Dermis blood vessel endothelial cell (primary cell): ENCODE measurements at places on chromosomes 6 and 20. TPM values are rescaled to one million over a fixed set of nuclear protein-coding genes. Genes with fewer than 3 reads are reported as not detected.

DNA sequence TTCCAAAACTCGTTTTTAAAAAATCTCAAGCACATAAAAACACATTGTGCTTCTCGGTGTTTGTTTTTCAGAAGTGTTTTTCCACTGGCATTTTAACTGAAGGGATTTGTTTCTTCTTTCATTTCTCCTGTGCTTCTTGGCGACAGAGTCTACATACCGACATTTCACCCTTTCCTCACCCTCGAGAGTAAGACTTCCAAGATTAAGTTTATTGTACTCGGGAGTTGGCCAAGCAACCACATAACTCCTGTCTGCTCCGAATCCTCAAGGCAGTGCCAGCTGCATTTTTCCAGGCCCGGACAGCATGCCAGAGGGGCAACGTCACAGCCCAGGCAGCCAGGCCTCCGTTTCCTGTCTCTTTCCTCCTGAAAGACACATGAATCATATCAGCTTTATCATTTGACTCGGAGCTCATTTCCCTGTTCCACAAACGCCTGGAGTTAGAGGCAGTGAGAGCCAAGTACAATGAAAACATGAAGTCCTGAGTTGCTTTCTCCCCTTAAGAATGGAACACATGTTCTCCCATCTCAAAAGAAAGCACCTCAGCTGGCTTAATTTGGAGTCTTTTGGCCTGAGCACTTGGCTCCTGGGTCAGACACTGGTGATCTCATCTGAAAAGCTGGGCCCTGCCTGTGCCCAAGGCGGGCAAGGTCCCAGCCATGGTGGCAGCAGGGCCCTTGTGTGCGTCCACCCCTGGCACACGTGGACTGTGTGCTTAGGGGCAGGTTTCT, 23.2 kb upstream of the FAM50B start:
- DNase-seq = peak; percentile 99

DNA sequence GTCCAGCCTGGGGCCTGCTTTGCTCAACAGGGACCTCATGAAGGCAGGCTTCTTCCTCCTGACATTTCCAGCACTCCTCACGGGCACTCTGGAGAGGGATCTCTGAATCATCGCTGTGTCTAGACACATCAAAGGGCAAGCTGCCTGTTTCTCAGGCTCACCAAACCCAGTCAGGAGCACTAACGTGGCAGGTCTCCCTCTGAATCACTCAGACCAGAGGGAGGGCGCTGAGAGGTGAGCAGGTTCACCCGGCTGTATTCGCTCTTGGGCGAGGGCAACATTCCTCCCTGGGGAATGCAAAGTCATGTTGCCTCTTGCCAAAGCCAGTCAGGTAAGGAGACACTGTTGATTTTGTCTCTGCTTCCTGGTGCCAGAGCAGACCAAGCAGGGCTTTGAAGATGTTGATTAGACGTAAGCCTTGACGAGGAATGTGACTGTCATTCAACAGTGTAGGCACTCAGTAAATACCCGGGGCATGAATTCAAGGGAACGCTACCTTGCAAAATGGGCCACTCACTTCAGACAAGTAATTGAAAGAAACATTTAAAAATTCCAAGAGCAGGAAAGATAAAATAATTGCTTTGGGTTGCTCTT, 50.1 kb downstream of the CYP24A1 start:
- no peak for DNase-seq

DNA sequence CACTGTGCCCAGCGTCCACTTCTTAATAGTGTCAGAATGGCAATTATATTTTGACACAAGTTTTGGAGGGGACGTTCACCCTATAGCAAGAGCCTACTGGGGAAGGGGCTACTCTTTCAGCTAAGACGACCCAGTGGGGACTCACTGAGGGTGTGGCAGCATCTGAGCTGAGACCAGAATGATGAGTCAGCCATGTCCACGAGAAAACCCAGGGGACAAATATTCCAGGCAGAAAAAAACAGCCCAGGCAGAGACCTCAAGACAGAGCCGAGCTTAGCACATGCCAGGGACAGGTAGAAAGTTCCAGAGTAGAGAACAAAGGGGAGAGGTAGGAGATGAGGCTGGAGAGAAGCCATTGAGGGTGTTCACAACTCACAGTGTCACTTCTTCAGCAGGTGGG, 11.2 kb downstream of the CNBD2 start:
- no peak for DNase-seq

DNA sequence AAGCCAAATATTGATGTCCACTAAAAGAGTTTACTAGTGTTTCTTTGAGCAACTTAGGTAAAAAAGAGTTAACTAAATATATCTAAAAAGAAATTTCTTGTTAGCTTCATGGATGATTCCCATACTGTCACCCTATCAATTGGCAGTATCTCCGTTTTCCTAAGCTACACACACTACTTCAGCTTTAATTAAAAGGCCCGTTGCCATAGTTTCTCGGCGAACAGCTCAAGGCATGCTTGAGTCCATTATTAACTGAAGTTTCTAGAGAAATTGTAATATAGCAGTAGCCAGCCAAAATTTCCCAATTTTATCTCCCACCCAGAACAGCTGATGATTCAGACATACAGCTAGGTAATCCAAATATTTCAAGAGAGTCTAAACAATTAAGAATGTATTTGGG, 20.0 kb upstream of the BEND6 start:
- no peak for DNase-seq

DNA sequence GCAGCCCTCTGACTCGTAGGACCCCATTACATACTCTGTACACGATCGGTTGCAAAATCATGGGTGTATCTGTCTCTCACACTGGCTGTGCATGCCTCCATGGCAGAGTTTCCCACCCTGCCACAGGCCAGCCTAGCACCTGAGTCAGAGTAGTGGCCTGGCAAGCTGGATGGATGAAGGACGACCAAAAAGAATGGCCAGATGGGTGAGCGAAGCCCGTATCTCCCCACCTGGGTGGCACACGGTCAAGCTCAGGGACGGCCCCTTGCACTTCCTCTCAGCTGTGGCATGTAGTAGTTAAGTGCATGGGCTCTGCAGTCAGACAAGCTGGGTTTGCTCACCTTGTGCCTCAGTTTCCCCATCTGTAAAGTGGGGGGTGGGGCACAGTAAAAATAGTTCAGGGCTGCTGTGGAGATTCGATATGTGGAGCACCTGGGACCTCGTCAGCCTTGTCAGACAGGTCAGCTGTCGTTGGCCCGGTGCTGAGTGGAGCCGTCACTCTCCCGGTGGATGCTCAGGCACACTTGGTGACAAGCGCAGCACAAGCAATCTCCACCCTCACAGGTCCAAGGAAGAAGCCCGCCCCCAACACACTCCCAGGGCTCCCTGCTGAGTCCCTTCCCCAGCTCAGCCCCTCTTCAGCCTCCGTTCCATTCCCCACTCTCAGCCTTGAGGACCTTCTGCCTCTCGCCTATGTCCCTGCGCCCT, 12.6 kb downstream of the CPNE5 start:
- no peak for DNase-seq

- peak; percentile 5 for DNase-seq
Measured at GRCh38 chr6:149763866-149764265, 14.3 kb downstream of the PCMT1 start.

The RNF182 gene
- total RNA-seq = 0.84 and 0.85 TPM in 2 replicates

DNA sequence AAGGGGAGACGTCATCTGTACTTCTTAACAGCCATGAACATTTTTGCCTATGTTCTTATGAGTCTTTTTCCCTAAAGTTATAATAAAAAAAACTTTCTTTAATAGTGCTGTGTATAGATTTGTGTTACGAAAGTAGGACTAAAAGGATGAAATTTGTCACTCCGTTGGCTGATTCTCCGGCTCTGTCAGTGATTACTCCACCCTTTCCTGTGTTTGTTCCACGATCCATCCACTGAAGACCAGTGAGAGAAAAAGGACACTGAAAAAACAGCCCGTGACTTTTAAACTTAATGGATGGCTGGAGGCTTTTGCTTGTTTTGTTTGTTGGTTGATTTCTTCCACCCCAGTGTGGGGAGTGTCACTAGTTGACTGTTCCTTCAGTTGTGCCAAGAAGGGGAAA, 232.0 kb upstream of the NOX3 start:
- no peak for DNase-seq

The APCDD1L gene
- 0.17 and 0.19 TPM in 2 replicates for total RNA-seq

The ERMARD gene
- total RNA-seq = 18.2 and 21.5 TPM in 2 replicates

- DNase-seq = peak; percentile 77
Measured at GRCh38 chr20:1332749-1333300, 3.9 kb upstream of the SDCBP2 start.

GRCh38 chr20:64090165-64090564, 6.0 kb upstream of the LKAAEAR1 start:
- DNase-seq = no peak

DNA sequence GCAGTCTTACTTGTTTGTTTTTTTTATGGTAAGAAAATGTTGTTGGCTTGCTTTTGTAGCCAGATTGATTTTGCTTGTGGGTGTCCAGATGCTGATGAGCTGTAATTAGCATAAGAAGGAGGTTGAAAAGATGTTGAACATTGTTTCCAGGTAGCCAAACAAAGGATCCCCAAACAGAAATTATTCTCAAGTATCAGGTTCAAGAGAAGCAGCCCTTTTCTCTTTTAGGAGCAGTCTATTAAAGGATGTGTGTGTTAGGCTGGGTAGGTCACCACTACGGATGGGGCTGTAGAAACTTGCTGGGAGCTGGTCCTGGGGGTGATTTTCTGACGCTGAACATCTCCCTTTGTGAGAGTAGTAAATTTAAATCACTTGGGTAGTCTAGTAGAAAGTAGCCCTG, 86.9 kb upstream of the VSTM2L start:
- no peak for DNase-seq

GRCh38 chr20:46011631-46012482, 3.1 kb downstream of the MMP9 start:
- peak; percentile 65 for DNase-seq

- DNase-seq = no peak
Measured at GRCh38 chr6:63708631-63709030, 73.0 kb downstream of the PHF3 start.

- peak; percentile 15 for DNase-seq
Measured at GRCh38 chr6:1792989-1793388, 183.3 kb downstream of the FOXC1 start.

- DNase-seq = no peak
Measured at GRCh38 chr20:3223994-3224680, 14.8 kb downstream of the ITPA start.

DNA sequence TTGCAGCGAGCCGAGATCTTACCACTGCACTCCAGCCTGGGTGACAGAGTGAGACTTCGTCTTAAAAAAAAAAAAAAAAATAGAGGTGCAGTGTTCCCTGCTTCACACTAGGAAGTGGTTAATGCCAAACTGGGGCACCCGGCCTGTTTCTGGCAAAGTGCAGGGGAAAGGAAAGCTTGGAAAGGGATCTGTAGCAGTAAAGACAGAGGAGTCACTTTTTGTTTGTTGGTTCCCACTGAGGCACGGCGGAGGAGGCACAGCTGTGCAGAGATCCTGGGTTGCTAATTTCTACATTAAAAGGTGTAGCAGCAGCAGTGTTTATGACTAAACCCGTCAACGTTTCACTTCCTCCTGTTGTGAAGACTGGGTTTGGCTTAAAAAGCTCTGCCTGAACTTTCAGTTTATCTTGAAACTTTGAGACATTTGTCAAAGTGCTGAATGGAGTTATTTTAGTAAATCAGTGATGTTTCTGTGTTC, 125.6 kb downstream of the CARMIL1 start:
- no peak for DNase-seq

GRCh38 chr20:63977739-63978276, 1.6 kb downstream of the SAMD10 start:
- DNase-seq = peak; percentile 40

DNA sequence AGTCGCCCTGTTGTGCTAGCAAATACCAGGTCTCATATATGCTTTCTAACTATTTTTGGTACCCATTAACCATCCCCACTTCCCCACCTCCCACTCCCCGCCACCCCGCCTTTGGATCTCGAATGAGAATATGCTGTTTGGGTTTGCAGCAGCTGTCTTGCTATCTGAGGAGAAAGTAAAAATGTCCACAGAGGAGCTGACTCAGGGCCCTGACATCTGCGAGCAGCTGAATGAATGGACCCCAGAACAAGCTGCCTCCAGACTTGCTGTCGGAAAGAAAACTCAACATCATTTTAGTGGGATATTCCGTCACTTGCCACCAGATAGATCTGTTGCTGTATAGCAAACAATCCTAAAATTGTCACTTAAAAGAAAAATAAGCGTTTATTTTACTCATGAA, 103.7 kb downstream of the LINC00237 start:
- DNase-seq = no peak

- no peak for DNase-seq
Measured at GRCh38 chr6:78300885-78301284, 566.5 kb upstream of the IRAK1BP1 start.

- no peak for DNase-seq
Measured at GRCh38 chr6:117444600-117444999, 18.9 kb upstream of the ROS1 start.

- no peak for DNase-seq
Measured at GRCh38 chr6:80154160-80154559, 47.7 kb downstream of the BCKDHB start.

DNA sequence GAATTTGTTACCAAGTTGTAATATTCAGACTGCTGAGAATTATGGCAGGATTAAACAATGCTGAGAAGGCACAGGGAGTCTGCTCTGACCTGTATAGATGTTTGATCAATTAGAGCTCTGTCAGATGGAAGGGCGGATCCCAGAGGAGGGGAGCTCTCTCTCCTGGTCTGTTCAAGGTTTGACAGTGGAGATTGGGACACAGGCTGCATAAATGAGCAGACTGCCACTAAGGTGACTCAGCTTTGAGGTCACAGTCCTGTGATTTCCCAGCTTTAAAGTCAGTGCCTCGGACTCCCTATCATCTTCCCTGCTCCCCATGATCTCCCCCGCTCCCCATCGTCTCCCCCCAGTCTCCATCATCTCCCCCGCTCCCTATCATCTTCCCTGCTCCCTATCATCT, 59.2 kb upstream of the SLC22A23 start:
- no peak for DNase-seq

The ZNF311 gene
- total RNA-seq = 0.17 and 0.28 TPM in 2 replicates

- DNase-seq = no peak
Measured at GRCh38 chr20:14717134-14717999, 380.0 kb upstream of the FLRT3 start.

DNA sequence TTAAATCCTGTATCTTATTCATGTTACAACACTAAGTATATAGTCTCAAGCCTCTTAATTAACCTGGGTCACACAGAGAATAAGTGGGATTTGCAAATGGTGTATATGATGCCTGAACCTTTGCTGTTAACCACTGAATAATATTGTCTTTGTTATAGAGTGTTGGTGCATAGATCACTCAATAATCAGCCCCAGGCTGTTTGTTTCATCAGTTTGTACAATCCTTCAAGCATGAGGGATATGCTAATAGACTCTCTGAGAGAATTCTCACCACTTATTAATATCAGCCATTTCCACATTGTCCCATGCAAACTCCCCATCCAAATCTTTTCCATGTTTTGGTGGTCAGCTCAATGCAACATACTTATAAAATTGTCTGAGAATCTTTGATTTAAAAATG, 21.7 kb downstream of the OR2B6 start:
- no peak for DNase-seq

The BNIP5 gene
- not detected in 2 replicates for total RNA-seq

- DNase-seq = no peak
Measured at GRCh38 chr6:151431337-151431736, 20.6 kb downstream of the RMND1 start.

The TFAP2D gene
- not detected in 2 replicates for total RNA-seq

The WFDC13 gene
- total RNA-seq = not detected in 2 replicates

- no peak for DNase-seq
Measured at GRCh38 chr6:135393289-135393688, 104.3 kb downstream of the AHI1 start.

The PRRT1 gene
- 0.05 TPM in 1 of 2 replicates, not detected in the other for total RNA-seq

The PACRG gene
- 0.14 and 0.17 TPM in 2 replicates for total RNA-seq

The CDH22 gene
- 0.05 TPM in 1 of 2 replicates, not detected in the other for total RNA-seq

- peak; percentile 13 for DNase-seq
Measured at GRCh38 chr6:15642276-15642675, 20.6 kb downstream of the DTNBP1 start.

GRCh38 chr20:22070610-22071058, 365.2 kb downstream of the PAX1 start:
- DNase-seq = no peak

GRCh38 chr6:2819978-2820377, 21.7 kb downstream of the SERPINB1 start:
- no peak for DNase-seq
